ENCODE measurements at places on chromosomes 12 and 14. TPM values are rescaled to one million over a fixed set of nuclear protein-coding genes. Genes with fewer than 3 reads are reported as not detected.

GRCh38 chr12:94165670-94166364, 17.4 kb downstream of the PLXNC1 start:
- no peak for DNase-seq

DNA sequence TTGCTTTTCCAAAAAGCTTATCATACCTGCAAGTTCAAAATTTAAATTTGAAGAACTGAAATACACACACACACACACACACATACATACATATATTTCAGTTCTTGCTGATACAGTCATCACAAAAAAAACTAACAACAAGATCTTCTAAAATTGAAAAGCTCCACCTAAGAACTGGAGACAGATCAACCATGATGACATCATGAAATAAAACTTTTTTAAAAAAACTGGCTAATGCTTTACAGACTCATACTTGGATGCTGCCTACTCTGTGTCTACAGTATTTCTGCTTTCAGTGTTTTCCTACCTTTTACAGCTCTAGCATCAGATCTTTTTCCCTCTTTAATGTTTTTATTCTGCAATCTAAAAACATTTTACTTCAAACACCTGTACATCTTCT, 261.4 kb downstream of the DIO2 start:
- DNase-seq: no peak

DNA sequence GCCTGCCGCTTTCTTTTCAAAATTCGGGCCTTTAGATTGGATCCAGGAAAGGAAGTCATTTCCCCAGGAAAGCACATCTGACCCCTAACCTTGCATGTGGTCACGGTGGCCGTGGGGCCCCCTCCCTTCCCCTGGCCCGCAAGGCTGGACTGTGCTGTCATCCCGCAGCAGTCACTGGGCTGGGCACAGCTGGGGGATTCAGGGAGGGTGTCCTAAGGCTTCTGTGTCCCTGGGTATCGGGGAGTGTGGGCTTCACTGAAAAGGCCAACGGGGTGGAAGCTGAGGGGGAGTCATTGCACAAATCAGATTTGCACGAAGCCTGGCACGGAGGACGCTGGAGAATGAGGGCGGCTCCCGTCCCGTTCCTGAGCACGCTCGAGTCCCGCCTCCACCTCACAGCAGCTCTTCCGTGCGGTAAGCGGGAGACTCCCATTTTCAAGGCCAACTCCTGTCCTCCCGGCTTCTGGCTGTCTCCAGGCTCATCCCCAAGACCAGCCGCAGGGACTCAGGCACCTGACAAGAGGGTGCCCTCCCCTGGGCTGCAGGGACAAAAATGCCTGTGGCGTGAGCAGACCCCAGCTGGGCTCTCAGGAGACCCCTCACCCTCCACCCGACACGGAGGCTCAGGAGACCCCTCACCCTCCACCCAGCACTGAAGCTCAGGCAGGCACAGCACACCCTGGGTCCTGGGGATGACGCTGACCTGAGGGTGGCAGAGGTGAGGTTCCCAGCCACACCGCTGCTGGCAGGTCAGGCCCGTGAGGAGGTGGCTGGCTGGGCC, 9.6 kb downstream of the XRCC3 start:
- no peak for DNase-seq

DNA sequence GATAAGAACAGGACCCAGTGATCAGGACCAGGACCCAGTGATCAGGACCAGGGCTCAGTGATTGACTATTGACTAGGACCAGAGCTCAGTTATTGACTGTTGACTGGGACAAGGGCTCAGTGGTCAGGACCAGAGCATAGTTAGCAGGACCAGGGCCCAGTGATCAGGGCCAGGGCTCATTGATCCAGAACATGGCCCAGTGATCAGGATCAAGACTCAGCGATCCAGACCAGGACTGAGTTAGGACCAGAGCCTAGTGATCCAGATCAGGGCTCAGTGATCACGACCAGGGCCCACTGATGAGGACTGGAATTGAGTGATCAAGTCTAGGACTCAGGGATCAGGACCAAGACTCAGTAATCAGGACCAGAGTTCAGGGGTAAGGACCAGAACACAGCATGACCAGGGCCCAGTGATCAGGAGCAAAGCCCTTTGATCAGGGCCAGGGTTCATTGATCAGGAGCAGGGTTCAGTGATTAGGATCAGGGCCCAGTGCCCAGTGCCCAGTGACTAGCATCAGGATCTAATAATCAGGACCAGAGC, 176.0 kb downstream of the TMEM121 start:
- no peak for DNase-seq

DNA sequence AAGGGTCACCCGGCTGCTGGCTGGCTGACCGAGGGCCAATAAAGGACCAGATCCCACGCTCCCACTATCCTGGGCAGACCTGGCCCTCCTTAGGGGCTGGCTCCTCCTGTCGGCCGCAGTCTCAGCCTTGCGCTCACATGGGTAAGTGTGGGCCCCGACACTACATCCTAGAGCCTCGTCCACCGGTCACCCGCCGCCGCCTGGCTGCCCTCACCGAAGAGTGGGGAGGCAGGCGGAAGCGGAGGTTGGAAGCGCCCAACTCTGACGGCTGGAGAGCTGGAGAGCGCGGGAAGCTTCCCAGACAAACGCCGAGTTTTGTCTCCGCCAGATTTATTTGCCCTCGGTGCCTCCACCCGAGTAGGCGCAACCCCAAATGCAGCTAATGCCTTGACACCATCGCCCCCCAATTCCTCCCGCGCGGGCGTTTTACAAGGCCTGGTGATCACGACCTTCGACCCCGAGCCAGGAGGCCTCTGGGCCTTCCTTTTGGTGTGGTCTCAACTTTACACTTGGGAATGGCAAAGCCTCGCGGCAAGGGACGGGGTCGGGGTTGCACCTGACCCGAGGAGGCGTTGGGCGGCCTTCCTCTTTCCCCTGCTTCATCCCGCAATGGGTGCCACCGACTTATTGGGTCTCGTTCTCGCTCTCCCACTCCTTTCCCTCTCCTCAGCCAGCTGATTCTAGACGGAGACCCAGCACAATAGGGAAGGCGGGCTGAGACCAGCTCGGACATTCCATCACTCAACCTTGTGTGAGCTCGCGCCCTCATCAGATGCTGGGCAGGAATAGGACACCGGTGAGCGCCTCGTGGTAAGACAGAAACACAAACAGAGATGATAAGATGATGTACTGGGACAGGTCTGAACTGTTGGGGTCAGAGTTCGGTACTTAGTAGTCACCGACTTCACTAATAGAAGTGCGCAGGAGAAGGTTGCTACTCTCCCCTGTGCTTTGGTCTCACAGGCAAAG, 78.3 kb upstream of the ANO4 start:
- no peak for DNase-seq

- no peak for DNase-seq
Observed at GRCh38 chr14:82067221-82067875, 533.7 kb upstream of the SEL1L start.

GRCh38 chr12:86117711-86118110, 138.5 kb downstream of the MGAT4C start:
- no peak for DNase-seq

The GYS2 gene
- 0.14 TPM for polyA plus RNA-seq

The CCDC175 gene
- polyA plus RNA-seq: 0.26 TPM

The LRTM2 gene
- 0.05 TPM for polyA plus RNA-seq

The CIROP gene
- 0.06 TPM for polyA plus RNA-seq

The PRKD1 gene
- polyA plus RNA-seq: 28.3 TPM

The CACNA1C gene
- 10.1 TPM for polyA plus RNA-seq

The LMNTD1 gene
- 1.3 TPM for polyA plus RNA-seq

The FIGNL2 gene
- polyA plus RNA-seq: 1.5 TPM

The WNT1 gene
- polyA plus RNA-seq: not detected
